ENCODE measurements at places on chromosomes 6 and 20.

- no peak for DNase-seq
These were observed 85.3 kb upstream of the SCP2D1 start for GRCh38 chr20:18728165-18728869.

DNA sequence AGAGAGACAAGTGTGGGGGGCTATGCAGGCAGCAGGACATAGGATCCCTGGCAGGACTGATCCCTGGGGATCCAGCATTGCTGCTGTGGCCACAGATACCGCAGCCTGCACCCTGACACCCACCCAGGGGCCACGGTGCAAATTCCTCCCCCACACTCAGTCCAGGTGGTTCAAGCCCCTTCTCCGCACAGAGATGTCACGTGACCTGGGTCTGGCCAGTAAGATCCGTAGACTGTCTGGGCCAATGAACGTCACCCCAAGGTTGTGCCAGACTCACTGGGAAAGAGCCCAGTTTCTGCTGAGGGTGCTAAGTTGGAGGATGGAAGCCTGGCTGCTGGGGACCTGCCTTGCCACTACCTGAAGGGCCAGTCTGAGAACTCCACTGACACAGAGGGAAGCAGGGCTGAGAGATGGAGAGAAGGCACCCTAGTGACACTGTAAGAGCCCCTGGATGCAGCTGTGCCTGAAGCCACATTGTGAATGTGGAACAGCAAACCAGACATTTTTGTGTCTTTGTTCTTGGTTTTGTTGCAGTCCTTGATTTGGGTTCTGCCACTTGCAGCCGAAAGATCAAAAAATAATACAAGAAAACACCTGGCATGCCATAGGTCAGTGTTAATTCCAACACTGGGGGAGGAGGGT is 228.6 kb downstream of the PREX1 start:
- no peak for DNase-seq

DNA sequence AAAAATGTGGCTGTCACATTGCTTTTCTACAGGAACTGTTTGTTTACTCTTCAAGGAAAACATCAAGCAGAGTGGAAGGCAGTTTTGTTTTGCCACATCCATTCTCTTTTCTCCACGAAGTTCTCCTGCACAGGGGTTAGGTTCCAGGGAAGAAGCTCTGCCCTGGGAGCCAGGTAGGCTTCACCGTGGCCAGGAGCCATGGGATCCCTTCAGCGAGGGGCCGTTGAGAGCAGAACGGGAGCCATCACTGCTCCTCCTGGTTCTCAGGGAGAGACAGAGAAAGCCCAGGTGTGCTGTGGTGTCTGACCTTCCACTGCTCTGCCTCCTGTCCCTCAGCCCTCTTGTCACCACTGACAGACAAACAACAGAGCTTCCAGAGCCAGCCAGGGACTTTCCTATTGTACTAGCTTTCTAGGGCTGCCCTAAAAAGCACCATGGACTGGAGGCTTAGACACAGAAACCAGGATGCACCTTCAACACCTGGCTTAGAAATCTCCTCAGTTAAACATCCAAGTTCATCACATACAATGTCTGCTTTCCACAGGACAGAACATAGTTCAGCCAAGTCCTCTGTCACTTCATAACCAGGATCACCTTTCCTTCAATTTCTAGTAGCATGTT is 75.6 kb upstream of the SLC22A23 start:
- DNase-seq = no peak

DNA sequence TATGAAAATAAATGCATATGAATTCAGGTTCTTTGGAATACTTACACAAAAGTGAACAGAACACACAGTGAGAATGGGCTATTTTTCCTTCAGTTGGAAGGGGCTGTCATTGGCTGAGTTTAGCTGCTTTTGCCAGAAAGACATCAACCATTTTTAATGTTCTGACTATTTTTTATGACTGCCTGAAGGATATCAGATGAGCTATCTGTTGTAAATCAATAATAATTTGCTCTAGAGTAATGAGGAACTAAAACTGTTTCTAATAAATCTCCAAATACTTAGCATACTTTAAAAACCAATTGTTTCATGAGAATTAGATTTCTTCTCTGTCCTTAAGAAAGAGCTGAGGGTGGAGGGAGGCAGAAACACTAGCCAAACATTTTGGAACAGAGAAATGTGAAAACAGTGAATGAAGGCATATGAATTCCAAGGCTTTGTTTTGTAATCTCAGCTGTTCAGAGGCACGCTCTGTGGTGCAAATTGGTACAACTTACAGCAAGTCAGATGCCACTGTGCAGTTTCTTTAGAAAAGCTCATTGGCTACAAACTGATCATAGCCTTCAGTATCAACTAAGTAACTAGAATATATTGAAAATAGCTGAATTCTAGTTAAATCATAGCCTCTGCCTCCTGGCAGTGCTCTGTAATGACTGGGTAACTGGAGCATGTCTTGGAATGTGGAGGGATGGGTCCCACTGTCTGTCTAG is 228.9 kb upstream of the JAG1 start:
- DNase-seq = no peak

DNA sequence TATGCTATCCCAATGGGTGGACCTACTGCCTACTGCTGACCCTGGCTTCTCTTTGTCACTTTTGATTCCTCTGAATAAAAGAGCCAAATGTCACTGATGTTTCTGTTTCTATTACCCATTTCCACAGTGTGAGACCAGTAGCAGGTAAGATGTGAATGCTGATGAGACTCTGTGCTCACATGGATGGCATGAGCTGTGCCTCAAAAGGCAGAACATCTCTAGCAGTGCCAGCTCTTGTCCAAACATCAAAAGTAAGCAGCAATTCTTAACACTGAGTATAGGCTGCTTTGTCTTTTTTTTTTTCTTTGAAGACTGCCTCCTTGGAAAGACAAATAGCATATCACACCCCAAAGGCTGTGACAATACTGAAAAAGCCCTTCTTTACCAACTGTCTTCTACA is 459.2 kb upstream of the RUNX2 start:
- no peak for DNase-seq

- DNase-seq = no peak
These were observed 21.6 kb downstream of the TCF15 start for GRCh38 chr20:588476-588875.

GRCh38 chr6:169981568-169981967 is 230.1 kb downstream of the ERMARD start:
- DNase-seq = no peak

- DNase-seq = no peak
These were observed 133.9 kb downstream of the KCNQ5 start for GRCh38 chr6:72755752-72756151.

DNA sequence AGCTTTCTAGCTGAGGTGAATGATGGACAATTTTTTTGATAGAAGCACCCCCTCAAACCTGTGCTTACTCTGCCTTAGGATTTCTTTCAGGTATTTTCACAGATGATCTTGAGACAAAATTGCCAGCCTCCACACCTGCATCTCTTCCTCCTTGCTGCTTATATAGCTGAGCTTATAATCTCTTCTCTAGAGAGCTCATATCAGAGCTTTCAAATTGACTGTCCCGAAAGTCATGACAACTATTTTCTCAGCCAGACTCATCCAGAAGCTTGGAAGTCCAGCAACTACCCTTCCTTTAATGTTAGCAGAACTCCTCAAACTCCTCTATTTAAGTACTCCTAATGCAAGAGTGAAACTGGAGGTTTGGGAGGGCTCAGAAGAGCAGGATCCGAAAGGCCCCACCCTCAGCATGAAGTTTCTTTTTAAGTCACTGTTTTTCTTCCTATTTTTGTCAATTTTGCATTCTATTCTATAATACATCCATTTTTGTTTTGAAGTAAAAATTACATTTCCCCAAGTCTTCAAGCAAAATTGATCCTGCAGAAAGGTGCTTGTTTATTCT is 12.7 kb downstream of the CGA start:
- DNase-seq = no peak

DNA sequence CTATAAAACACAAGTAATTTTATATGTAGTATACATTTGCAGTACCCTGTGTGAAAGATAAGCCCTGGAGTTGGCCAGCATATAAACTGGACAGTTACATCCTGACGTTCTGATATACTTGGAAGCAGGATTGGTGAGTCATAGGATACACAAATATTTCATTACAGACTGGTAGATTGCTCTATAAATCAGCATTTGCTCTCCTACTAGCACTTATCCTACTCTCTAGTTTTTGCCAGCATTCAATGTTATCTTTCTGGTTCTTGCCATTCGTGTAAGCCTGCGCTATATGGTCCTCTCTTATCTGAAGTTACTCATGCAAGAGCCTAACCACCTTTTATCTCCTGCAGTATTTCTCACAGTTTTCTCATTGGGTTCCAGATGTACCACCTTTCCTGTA is 680.2 kb upstream of the MMS22L start:
- no peak for DNase-seq

- DNase-seq = no peak
These were observed 2.0 kb downstream of the ZNF318 start for GRCh38 chr6:43367245-43367984.

DNA sequence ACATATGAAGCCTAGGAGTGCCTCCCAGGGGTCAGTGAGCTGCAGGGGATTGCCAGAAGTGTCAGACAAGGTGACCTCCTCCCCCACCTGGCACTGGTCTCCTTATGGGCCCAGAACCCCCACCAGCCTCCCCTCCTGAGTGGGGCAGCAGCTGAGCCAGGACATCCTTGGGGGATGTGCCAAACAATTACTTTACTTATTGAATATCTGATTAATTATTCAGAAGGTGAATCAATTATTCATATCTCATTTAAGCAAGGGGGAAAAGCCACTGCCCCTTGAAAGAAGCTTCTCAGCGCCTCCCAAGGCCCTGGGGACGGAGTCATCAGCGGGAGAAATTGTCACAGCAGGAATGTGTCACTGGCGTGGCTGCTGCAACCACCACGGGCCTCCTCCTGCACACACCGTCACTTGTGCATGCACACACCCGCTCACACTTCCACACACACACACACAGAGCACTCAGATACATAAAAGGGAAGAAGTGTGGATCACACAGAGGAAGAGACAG is 123.4 kb upstream of the MAFB start:
- DNase-seq = no peak

- no peak for DNase-seq
These were observed 12.5 kb downstream of the PTK7 start for GRCh38 chr6:43088654-43089056.

- no peak for DNase-seq
These were observed 20.4 kb upstream of the BPIFB1 start for GRCh38 chr20:33262658-33263065.

DNA sequence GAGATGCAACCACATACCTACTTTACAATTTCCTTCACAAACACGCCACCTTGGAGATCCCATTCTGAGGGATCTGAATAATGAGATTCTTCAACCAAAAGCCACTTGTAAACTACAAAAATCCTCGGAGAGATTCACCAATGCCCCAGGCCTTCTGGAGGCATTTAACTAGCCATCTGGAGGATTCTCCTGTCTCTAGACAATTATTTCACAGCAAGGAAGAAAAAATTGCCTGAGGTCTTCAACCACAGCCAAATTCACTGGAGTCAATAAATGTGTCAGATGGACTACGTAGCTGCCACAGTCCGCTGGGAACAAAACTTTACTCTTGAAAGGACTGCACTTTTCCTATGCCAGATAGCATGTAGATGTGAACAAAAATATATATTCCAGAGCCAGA is 19.0 kb upstream of the DCDC2 start:
- no peak for DNase-seq

DNA sequence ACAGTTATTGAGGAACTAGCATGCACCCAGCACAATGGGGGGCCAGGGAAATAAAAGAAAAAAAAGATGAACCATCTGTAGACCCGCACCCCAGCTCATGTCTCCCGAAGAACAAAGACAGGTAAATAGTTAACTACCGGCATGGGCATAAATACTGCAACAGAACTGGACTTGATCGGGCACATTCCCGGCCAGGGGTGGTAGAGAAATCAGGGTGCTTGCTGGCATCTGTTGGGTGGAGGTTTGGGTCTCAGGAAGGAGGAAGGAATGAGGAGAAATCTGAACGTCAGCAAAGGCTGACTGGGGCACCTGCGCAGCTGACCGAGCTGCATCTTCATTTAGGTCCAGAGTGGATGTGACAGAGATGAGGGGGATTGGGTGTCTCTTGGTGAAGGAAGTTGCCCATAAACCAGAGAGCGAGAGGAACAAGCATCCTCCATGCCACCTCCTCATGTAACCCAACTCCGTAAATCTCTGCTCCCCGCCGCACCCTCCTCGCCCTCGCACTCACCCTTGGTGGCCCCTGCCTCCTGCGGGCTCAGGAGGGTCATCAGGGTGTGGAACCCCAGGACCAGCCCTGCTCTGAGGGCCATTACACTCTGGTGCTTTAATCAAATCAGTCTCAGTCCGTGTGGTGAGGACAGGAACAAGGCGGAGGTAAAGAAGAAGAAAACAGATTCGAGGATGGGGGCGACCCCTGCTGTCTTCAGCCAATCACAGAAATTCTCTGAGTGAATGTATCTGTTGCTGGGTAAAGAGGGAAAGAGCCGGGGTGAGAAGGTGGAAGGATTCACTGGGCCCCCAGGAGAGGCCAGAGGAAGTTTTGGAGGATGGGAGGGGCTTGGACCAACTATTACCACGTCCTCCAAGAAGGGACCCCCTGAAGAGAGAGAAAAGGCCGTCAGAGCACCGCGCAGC is at the start of gene HLA-DOA:
HLA-DOA (minus strand) TSS at position 648 of the 918 bp plus-strand sequence.
- DNase-seq = peak; percentile 53

DNA sequence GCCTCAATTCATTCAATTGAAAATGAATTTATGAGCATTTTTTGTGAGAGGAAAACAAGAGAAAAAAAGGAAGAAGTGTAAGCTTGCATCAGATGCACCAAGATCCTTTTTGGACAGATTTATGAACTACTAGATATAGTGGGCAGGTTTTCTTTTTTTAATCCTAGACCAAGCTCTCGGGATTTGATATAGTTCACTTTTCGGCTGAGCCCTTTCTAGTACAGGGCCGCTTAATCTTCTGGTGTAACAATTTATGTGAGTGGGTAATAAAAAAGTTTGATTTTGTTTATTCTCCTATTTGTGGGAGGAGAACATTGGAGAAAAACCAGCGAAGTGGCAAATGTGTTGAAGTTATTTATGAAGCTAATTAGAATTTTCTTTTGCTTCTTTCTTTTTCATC is 538.0 kb downstream of the UTRN start:
- no peak for DNase-seq

DNA sequence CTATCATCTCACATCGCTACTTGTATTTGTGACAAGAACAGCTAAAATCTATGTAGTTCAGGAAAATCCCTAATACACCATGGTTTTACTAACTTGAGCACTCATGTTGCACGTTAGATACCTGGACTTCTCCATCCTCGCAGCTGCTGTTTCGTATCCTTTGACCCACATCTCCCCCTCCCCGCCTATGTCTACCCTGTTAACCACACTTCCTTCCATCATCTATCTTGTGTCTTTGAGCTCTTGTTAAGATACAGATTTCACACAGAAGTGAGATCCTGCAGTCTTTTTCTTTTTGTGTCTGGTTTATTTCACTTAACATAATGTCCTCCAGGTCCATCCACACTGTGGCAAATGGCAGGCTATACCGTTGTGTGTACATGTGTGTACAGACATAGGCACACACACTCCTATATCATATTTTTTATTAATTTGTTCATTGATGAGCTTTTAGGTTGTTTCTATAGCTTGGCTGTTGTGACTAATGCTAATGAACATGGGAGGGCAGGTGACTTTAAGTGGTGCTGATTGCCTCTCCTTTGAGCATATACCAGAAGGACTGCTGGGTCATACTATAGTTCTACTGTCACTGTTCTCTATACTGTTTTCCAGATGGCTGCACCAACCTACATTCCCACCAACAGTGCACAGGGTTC is 117.8 kb downstream of the WDR27 start:
- no peak for DNase-seq

GRCh38 chr6:55210952-55211351 is 36.6 kb downstream of the HCRTR2 start:
- no peak for DNase-seq

Data from activated naive CD8-positive, alpha-beta T cell treated with anti-CD3 and anti-CD28 coated beads, Interleukin-2, amount 10 ng/mL, durations not matched to agents 7 days and 5 days (primary cell).